ENCODE measurements at places on chromosomes 3 and 15.
A peak's percentile ranks its signal among the peaks of the same experiment; 100 is the strongest.

DNA sequence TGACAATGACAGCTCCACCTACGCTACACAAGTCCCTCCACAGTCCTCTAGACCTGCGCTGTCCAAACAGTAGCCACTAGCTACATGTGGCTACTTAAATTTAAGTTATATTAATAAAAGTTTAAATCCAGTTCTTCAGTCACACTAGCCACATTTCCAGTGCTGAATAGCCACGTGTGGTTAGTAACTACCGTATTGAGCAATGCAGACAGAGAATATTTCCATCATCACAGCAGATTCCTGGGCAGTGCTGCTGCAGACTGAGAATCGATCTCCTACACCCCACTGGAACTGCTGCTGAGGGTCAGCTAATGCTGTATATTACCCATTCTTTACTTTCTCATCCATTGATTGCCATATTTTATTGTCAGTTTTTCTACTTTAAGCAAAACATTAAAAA lies 40.9 kb downstream of the HDC start:
- no peak for DNase-seq

DNA sequence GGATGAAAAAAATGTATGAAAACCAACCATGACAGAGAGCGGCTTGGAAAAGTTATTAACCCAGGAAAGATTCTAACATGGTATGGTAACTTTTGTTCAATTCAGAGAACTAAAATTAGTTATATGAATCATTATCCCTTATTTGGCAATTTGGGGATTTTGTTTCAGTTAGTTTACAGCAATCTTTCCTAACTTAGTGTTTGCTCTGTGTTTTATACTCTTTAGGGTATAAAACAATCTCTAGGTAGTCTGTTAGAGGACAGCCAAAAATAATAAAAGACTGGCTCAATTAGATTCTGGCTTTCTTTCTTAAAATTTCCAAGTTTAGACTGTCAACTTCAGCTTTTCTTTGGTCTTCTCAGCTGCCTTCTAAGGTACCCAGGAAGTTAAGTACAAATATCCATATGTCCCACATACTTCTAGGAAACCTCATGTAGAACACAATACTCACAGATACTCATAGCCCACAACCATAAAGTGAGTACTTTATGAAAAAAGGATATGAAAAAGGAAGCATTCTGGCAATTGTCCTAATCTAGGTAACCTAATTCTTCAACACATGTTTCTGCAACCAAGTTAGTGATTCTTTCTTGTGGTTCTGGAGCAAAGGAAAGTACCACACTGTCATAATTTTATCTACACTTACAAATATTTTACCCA lies 849.3 kb downstream of the ROBO1 start:
- no peak for DNase-seq

- no peak for DNase-seq
Observed at GRCh38 chr3:194984066-194984465, 286.9 kb downstream of the XXYLT1 start.

DNA sequence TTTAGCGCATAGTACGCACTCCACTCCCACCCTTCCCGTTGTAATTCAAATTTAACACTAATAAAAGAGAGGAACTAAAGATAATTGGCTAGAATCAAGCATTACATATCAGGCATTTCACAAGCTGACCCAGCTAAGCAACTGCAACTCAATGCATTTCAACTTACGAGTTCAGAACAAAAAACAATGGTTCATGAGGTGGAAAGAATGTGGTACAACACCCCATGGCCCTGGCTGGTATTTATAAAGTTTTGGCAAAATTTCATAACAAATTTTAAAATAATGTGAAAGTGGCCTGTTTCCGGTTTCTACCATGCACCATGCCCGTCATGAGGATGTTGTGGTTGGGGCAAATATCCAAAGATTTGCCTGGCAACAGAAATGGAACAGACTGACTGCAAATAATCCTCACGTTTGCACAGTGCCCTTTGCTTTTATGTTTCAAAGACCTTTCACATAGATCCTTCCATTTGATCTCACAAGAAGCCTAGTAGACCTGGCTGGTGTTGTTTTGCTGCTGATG lies 455.3 kb upstream of the NR2F2 start:
- no peak for DNase-seq

DNA sequence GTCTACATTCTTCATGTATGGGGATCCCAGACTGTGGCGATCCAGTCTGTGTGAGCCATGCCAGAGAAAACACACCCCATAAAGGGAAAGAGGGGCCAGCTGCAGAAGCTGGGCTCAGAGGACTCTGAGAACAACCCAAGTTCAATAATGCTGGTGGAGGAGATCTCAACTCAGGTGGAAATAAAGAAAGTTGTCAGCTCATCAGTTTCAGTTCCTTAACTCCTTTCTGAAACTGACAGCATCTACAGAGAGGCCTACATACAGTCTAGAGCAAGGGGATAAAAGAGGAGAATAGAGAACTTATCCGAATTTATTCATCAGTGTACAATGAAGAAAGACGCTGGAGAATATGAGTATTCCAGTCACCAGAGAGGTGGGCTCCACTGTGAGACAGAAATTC lies 77.0 kb downstream of the NTRK3 start:
- DNase-seq = no peak

DNA sequence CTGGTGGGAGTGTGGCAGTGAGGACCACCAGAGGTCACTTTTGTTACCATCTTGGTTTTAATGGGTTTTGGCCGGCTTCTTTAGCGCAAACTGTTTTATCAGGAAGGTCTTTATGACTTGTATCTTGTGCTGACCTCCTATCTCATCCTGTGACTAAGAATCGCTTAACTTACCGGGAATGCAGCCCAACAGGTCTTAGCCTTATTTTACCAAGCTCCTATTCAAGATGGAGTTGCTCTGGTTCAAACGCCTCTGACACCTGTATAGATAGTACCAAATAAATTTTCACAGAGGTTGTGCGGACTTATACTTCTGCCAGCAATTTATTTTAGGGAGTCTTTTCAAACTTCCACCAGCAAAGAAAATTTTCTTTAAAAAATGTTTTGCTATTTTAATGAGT lies 13.6 kb upstream of the SLCO3A1 start:
- no peak for DNase-seq

DNA sequence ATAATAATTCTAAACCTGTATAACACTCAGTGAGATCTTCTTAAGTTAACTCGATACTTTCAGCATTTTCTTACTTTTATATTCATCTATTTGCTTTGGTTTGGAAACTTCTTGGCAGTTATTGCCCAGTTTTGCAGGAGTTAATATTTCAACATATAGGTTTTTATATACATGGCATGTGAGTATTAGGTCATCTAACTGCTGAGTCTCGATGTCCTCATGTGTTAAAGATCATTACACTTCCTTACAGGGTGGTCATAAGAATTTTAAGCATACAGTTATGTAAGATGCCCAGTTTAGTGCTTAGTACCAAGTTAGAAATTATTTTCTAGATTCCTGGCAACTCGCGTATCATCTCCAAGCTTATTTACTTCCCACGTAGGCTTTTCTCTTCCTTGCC lies 62.9 kb downstream of the TMEM39A start:
- DNase-seq = no peak

DNA sequence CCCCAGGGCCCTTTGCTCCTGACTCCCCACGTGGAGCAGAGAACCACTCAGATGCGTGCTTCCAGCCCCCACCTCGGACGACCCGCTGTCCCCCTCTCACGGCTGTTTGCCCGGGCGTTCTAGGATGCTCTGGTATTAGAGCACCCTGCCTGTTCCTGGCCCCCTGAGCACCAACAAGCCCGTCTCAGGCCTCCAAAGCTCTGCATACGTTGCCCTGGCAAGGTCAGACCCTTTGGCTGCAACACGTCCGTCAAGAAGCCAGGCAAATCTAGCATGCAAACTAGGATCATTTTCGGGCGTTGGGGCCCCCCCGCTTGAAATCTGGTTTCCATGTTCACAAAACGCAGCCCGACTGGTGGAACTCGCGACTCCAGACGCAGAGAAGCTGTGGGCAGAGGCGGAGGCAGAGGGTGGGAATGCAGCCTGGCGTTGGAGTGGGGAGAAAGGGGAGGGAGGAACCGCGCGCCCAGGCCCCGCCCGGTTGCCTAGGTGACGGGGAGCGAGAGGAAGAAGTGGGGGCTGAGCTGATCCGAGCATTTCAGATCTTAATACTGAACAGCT lies 86.2 kb upstream of the PIAS1 start:
- peak; percentile 21 for DNase-seq

DNA sequence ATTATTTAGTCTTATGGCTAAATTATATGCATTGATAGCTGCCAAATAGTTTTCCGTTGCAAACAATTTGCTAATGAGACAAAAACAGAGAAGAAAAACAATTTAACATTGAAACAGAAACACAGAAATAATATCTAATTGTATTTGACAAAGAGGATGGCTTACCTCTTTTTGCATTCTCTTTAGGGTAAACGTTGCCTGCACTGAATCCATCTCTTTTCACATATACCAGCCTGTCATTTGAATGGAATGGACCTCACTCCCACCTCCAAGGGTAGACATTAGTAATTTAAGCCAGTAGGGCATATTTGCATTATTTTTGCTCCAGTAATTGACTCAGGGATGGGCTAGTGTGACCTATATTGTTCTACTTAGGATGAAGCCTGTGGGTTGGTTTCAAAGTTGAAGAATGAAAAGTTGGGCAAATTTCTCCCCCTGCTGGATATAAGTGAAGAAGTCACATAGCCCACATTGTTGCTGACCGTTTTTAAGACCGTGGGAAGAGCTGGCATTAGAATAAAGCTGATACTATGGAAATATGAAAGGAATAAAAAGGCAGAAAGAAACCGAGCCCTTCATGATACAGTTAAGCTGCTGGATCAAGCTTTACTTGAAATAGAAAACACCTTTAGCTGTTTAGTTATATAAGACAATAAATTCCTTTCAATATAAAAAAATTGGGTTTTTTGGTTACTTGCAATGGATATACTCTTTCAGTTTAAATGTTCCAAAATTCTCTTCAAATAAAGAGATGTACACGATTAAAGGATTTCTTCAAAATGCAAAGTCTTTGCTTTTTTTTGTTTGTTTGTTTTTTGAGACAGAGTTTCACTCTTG lies 26.9 kb downstream of the PIERCE2 start:
- DNase-seq = peak; percentile 48

Measured in kidney glomerular epithelial cell (primary cell).